ENCODE measurements at places on chromosomes 7 and 10.

GRCh38 chr10:26441491-26442214 is 3.5 kb downstream of the APBB1IP start:
- no peak for DNase-seq

GRCh38 chr7:134029743-134030142 is 97.4 kb upstream of the LRGUK start:
- DNase-seq, result no peak

GRCh38 chr7:6422926-6423632 is 24.7 kb downstream of the DAGLB start:
- DNase-seq, result no peak

GRCh38 chr10:7507887-7508726 is 97.3 kb upstream of the SFMBT2 start:
- no peak for DNase-seq

- DNase-seq, result peak; percentile 30
Observed at GRCh38 chr7:154720016-154720415, 282.9 kb downstream of the PAXIP1 start.

Measured in NCI-H774 (cell line).